ENCODE measurements at places on chromosomes 1 and 21.

GRCh38 chr1:48076017-48076416 is 78.8 kb upstream of the TRABD2B start:
- DNase-seq, result no peak

GRCh38 chr1:2538872-2539271 is 8.8 kb upstream of the HES5 start:
- no peak for DNase-seq

DNA sequence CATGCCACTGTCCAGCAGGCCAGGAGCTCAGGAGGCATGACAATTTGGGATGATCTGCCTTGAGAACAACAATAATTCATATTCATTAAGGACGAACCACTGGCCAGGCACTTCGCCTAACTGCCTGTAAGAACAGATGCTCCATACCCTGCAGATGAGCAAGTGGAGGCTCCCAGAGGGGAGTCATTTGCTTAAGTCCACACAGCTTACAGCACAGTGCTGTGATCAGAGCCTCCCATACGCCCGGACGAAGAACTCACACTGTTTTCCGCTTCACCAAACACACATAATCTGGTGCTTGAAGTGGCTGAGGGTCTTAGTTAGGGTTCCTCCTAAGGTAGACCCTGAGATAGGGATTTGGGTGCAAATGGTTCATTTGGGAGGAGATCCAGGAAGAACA is 93.4 kb upstream of the KLHDC7A start:
- no peak for DNase-seq

GRCh38 chr1:161390559-161390858 is 22.8 kb upstream of the CFAP126 start:
- no peak for DNase-seq

GRCh38 chr1:165376041-165376810 is 19.7 kb upstream of the LMX1A start:
- DNase-seq, result no peak

Data from CD4-positive, alpha-beta T cell treated with Interleukin-21 for 1 hour (primary cell).